Brain pericyte (primary cell): ENCODE measurements at places on chromosomes 12 and 14.

DNA sequence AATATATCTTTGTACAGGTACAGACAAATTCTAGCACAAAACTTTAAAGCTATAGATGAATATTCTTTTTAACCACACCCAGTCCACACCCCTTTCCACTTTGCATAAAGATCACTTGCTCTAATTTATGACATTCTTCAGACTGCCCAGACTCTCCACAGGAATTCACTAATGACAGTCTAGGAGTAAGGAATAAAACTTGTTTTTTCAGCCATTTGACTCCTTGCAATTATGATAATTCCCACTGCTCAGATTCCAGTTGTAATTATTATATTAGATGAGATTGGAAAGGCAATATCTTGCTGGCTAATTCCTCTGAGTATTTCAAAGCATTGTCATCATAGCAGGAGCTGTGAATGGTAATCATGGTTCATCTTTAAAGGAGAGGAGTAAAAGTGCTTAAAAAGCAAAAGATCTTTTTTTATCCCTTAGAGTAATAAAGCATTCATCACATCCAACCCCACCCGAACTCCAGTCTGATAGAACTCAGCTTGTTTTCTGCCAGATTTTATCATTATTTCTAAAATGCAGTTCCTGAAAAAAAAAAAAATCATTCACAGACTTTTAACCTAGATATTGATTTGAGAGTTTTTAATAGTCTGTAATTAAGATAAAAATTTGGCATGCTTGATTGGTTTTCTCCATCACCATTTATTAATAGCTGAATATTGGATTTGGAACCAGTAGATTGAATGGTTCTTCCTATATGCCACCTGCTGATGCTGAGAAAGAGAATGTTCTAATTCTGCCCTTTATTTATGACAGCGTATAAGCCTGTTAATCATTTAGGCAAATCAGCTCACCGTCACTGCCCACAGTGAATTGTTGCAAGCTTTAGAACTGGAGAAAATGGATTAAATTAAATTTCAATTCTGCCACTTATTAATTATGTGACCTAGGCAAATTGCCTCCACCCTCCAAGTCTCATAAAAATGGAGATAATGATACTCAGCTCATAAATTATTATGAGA, 93.9 kb upstream of the RASSF8 start:
- DNase-seq: no peak

- DNase-seq: no peak
Observed at GRCh38 chr14:90814806-90815571, 1.2 kb downstream of the TTC7B start.

DNA sequence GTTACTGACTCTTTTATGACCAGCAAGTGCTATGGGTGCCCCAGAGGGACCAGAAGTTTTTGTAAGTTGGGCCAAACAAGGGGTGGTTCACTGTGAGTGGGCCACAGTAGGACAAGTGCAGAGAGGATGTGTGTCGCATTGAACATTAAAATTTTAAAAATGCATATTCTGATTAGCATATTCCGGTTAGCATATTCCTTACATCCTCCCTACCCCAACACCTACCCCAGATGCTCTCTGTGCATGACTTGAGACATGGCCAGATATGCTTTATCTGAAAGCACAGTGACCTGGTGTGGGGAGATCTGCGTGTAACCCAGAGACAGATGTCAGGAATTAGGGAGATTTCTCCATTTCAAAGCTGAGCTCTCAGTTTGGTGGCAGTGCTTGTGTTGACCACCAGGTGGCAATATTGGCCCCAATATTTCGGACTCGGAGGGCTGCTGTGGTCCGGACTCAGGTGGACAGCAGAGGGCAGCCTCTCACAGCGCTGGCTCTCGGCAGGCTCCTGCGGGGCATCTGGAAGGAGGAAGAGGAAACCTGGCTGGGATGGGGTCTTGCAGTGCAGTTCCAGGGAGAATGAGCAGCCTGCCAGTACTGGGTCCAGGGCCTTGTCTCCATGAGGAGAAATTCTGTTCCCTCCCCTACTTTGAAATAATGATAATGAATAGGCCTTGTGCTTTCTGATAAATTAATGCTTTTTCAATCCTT, 1.6 kb upstream of the CEBPE start:
- peak; percentile 65 for DNase-seq

GRCh38 chr12:109686523-109686922, 27.1 kb upstream of the FAM222A start:
- no peak for DNase-seq

DNA sequence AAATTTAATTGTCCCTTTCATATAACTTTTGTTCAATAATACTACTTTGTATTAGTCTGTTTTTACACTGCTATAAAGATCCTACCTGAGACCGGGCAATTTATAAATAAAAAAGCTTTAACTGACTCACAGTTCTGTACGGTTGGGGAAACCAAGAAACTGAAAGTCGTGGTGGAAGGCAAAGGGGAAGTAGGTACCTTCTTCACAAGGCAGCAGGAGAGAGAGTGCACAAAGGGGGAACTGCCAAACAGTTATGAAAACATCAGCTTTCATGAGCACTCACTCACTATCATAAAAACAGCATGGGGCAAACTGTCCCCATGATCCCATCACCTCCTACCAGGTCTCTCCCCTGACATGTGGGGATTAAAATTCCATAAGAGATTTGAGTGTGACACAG, 1069.0 kb downstream of the FSCB start:
- no peak for DNase-seq

DNA sequence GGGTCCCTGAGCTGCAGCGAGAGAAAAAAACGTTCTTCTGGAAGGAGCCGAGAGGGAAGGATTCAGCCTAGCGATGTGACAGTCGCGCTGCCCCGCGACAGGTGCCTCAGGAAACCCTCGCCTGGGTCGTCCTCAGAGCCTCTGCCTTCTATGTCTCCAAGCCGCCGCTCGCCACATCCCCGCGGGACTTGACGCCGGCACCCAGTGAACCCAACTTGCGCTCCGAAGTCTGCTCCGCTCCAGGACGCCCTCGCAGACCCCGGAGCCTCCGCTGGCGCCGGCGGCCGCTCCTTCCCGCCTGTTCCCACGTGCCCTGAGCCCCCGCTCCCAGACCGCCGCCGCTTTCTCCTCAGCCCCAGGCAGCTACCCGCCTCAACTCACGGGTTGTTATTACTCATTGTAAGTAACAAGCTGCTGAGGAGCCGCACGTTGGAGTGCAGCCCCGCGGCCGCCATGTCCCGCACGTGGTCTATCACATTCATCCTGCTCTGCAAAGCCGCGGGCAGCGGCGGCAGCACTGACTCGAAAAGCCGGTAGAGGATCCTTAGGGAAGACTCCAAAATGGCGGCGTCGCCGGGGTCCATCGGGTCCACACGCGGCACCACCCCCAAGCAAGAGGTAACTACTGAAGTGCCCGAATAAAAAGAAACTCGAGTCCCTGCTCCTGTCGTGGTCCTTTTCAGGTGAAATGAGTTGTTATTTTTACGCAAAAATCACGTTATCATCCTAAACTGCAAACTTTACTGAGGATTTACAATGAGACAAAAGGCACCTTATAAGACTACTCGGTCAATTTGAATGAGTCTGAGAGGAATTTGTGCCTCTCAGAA, at the start of gene ANAPC7:
ANAPC7 (minus strand) TSS at position 563 of the 830 bp plus-strand sequence; CDS start at position 482, 81 bp downstream.
- peak; percentile 69 for DNase-seq

DNA sequence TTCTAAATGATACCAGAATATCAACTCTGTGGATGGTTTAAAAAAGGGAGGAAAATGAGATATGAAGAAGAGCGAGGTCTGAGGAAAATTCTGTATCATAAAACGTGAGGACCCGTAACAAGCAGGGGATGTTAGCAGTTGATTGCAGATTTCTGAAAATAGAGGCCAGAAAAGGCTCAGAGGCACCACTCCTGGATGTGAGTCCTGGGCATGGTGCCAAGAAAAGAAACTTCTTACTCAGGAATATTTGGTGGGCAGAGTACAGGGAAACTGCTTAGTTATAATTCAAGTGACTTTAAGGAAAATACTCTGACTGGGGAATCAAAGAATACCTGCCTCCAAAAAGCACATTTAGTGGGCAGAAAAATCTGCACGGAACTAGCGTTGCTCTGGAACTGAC, 85.5 kb downstream of the PRICKLE1 start:
- DNase-seq: no peak

DNA sequence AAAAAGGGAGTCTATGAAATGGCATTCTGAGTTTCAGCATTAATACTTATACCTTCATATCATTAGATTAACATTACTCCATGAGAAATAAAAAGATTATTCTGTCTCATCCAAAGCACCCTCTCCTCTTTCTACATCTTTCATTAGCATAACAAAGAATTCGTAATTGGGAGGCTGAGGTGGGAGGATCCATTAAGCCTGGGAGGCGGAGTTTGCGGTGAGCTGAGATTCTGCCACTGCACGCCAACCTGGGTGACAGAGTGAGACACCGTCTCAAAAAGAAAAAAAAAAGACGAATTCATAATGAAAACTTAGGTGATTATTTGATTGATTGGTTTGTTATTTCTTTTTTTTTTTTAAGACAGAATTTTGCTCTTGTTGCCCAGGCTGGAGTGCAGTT, 1.8 kb upstream of the CDK17 start:
- DNase-seq: no peak

DNA sequence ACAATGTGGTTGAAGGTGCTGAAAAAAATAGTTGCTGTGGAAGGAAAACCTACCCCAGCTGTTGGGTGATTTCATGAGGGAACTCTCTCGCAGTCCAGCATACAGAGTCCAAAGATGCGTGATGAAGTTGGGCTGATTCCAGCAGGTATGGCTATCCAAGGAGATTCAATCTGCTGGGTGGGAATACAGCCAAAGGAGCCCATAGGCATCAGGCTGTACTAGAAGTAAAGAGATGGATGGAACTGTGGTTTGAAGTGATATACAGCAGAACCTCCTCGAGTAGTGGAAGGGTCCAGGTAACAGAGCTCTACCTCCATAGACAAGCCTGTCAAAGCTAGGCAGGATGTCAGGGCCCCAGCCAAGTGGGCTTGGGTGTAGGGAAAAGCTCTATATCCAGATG, 11.5 kb upstream of the TMTC2 start:
- no peak for DNase-seq

DNA sequence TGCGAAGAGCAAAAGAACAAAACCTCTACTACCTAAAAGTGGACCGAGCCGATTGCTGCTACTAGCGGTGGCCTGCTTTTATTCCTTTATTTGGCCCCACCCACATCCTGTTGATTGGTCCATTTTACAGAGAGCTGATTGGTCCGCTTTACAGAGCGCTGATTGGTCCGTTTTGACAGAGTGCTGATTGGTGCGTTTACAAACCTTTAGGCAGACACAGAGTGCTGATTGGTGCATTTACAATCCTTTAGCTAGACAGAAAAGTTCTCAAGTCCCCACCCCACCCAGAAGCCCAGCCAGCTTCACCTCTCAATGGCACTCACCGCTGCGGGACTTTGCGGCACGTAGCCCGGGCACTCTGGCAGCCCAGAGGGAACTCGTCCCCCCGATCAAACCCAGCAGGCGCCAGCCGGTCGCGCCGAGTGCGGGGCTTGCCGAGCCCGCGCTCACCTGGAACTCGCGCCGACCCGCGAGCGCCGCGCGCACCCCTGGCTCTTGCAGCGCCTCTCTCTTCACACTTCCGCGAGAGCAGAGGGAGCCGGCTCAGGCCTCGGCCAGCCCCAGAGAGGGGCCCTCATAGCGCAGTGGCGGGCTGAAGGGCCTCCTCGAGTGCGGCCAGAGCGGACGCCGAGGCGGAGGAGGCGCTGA, 8.7 kb upstream of the FGD4 start:
- no peak for DNase-seq

DNA sequence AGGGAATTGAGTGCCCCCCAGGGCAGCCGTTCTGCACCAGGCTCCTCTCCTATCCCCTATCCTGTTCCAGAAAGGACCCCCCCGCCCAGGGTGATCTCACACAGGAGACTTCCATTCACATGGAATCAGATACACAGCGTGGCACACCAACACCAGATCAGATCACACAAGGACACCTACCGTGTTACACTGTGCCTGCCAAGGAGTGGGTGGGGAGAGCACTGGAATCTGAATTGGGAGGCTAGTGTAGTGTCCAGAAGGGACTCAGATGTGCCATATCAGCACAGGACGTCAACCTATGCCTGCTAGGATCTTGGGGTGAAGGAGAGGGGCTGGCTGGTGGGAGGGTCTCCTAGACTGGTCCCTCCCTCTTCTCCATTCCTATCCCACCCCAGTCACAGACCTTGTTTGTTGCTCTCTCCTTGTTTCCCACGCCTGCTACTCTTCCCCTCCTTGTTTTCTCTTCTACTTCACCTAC, 2.3 kb downstream of the PTMS start:
- no peak for DNase-seq

GRCh38 chr14:75703467-75703866, 42.4 kb downstream of the TTLL5 start:
- no peak for DNase-seq

DNA sequence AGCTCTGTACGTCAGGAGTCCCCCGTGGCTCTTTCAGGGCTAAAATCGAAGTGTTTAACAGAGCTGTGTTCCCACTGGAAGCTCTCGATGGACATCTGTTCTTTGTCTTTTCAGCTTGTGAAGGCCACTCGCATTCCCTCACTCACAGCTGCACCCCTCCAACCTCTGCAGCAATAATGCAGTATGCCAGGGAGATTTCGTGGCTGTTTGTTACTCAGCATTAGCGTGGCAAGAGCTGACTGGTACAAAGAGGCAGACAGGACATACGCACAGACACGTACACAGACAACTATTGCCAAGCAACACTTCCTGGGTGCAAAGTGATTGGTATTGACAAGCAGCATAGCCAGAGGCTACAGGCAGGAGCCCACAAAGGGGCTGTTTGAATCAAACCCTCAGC, 11.8 kb upstream of the FBXO21 start:
- no peak for DNase-seq

GRCh38 chr12:31594681-31595080, 3.7 kb upstream of the DENND5B start:
- DNase-seq: no peak

- DNase-seq: no peak
Observed at GRCh38 chr14:104999361-104999760, 13.8 kb downstream of the CLBA1 start.
